Stimulated activated effector memory CD8-positive, alpha-beta T cell treated with anti-CD3 and anti-CD28 coated beads, Interleukin-12 subunit alpha, Interleukin-12 subunit beta, amount 100 ng/mL, for 72 hours (primary cell): ENCODE measurements at places on chromosomes 4 and X.

GRCh38 chr4:28073860-28074555 is 1213.4 kb downstream of the STIM2 start:
- no peak for DNase-seq

DNA sequence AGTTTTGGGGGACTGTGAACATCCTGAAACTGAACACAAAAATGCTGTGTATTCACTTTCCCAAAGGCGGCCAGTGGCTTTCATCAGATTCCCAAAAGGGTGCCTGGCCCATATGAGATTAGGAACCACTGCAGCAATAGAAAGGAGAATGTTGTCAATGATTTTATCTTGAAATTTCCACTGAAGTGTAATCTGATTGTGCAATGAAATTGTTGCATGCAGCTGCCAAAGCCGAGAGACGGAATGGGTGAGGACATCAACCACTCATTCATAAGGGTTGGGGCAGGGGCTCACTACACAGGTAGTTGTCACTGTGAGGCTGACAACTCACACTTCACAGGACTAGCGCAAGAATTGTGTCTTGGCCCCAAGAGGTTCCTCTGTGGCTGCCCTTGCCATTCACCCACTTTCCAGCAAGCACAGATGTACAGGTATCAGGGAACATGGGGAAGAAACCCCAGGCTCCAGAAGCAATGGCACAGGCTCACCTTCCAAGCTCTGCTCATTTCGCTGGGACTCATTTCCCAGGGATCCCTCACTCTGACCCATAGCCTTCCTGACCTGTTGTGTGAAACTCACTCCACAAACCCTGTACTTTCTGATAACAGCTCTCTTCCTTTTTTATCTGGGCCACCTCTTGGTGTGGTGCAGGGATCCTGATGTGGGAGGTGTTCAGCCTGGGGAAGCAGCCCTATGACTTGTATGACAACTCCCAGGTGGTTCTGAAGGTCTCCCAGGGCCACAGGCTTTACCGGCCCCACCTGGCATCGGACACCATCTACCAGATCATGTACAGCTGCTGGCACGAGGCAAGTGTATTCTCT is 48.8 kb downstream of the BMX start:
- DNase-seq: no peak

DNA sequence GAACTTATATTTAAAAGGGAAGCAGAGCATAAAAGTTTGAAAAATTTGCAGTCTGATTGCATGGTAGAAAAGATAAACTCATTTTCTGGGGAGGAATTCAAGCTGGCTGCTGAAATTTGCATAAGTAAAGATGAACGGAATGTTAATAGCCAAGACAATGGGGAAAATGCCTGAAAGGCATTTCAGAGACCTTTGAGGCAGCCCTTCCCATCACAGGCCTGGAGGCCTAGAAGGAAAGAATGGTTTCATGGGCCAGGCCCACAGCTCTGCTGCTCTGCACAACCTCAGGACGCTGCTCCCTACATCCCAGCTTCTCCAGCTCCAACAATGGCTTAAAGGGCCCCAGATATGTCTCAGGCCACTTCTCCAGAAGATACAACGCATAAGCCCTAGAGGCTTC is 46.9 kb upstream of the INPP4B start:
- DNase-seq: no peak

GRCh38 chrX:122622795-122623194 is 561.3 kb upstream of the GRIA3 start:
- no peak for DNase-seq

DNA sequence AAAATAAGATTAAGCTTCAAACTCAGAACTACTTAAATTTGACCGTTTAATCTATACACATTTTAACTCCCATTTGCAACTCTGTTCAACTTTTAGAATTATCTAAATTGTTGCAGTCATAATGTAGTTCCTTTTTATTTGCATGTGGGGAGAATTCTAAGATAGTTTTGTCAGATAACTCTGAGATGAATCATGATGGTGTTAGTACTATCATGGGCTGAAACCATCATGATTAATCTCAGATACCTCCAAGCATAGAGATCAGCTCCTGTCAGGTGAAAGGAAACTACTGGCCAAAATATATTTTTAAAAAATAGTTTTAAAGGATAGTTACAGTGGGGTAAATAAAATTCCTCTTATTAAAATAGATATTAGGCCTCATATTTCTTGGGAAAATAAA is 39.0 kb downstream of the FBXO8 start:
- DNase-seq: no peak
